ENCODE measurements at places on chromosomes 1 and 21.

DNA sequence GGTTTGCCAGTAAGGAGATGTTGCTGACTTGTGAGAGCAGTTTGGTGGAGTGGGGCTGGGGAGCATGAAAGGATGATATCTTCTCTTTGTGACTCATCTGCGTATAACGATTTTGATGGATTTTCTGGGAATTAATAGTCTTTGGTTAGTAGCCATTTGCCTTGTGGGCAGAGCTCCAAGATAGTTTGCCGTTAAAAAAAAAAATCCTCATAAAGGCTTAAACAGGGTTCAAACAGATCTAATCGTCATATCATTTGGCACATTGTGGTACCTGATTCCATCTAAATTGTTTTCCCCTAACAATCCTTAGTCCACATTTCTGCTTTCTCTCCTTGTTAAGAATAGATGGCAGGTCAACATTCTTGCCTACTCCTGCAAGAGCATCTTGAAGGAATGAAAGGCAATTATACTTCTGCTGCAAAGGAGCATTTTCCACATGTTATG, 168.0 kb downstream of the PPP1R12B start:
- DNase-seq, result no peak

DNA sequence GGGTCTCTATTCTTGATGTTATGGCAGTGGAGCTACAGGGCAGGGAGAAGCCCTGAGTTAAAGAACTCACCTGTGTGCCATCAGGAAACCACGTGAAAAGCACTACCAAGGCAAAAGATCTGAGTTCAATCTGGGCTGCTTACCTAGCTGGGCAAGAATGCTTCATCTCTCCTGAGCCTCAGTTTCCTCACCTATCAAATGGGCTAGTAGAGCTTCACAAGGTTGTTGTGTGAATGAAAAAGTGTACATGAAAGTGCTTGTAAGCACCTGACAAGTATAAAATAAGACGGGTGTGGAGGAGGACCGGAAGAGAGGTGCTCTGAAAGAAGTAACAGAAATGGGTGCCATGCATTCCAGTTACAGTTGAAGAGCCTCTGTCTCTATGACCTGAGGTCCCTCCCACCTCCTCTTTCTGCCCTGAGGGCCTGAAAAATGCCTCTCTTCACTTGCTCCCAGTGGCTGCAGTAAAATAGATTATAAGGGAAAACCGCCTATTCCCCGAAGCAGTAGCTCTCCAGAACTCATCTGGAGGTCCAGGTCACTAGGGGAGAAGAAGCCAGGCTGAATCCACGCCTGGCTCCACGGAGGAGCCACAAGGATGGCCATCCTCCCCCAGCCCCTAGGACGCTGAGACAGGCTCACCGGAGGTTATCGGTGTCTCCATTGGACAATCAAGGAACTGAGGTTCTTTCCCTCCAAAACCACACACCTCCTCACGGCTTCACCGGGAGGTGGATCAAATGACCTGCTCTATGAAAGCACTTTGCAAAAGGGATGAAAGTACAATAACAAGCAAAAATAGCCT, 1.4 kb downstream of the GPR161 start:
- DNase-seq, result peak; percentile 29

GRCh38 chr1:116453481-116453880, 80.4 kb downstream of the ATP1A1 start:
- DNase-seq, result no peak

DNA sequence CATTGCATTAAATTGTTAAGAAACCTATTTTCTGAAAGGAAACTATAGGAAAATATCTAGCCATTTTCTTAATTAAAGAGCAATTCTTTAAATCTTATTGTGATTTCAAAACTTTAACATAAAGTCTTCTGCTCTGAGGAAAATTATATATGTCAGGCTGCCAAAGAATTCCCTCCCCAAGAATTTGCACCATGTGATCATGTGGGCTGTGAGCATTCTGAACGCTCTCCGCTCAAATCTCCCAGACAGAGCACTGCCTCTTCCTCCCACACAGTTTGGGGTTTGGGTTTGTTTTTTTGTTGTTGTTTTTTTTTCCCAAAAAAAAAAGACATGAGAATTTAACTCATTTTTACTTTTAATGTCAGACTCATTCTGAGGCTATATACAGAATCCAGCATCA, 155.9 kb upstream of the PALMD start:
- peak; percentile 11 for DNase-seq

DNA sequence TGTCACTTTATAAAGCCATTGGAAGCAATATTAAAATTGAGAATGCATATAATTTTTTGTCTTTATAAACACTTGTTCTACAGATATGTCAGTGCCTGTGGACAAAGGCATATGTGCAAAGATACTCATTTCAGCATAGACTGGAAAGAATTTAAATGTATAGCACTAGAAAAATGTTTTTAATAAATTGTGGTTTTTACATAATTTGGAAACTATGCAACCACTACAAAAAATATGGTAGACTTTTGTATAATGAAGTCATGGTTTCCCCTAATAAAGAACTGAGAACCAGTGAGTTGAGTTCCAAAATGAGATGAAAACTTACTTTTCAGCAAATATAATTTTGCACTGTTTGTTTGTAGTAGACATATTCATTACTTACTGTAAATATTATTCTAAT, 48.5 kb downstream of the BRINP3 start:
- no peak for DNase-seq

DNA sequence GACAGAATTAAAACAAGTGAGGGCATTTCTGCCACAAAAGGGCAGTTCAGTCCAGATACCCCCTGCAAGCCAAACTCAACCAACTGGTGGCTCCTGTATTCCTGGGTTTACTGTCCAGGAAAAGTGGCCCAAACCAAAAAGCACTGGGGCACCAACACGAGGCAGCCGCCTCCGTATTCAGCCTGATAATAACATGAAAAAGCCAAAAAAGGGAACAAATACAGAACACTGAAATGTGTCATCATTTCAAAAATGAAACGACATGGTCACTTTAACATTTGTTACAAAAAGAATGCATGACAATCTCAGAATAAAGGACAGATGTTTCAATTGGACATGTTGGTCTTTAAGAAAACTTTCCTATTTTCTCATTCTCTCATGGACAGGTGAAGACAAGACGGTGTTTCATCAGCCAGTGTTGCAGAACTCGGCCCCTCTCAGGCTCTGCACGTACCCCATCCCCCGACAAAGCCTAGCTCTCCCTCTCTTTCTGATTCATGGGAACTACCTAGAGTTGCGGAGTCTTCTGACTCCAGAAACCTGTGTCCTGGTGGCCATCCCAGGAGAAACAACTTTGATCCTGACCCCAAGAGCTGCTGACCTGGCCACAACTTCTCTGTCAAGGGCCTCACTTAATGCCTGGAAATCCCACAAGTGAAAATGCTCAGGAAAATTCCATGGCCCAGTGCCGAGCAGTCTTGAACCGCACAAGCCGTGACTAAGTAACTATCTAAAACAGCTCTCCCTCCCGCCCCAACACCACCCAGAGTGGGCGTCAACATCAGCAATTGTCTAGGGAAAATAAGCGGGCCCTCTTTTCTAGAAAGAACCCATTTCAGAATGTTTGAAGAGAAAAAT, 27.1 kb downstream of the ZBTB17 start:
- DNase-seq, result peak; percentile 95
